ENCODE measurements at places on chromosomes 3 and 15. TPM values are rescaled to one million over a fixed set of nuclear protein-coding genes. Genes with fewer than 3 reads are reported as not detected.

DNA sequence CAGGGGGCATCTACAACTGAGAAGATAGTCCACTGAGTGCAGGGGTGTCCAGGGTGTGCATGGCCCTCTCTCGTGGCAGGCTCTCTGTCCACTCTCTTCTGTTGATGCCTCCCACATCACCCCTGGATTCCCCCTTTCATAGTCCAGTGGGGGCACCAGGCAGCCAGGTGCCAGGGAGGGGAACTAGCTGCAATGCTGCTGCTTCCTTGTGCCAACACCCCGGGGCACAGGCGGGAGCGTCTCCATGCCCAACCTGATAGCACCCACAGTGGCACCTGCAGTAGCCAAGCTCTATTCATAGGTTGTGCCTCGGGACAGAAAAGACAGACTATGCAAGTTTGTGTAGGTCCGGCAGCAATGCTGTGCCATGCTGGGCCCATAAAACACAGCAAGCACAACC, 11.7 kb downstream of the DUOX2 start:
- DNase-seq: no peak

GRCh38 chr15:89203705-89204273, 17.6 kb downstream of the RLBP1 start:
- no peak for DNase-seq

- no peak for DNase-seq
Observed at GRCh38 chr15:47340571-47340920, 376.8 kb upstream of the SEMA6D start.

DNA sequence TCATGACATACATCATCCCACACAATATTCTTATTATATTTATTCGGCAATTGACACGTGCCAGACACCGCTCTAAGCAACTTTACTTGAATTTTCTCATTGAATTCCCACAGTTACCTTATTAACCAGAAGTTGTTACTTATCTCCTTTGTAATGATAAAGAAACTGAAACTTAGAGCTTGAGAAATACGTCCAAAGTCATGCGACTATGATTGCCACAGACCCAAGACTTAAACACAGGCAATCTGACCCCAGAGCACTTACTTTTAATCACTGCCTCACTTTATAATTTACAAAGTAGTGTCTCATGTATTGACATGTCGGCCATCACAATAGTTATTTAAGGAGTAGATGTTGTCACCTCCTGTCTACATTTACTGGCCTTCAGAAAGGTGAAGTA, 64.7 kb downstream of the ATP13A4 start:
- DNase-seq: no peak

Gene ESYT3
- polyA plus RNA-seq: 2.5 TPM

Data from renal pelvis (tissue), 12 donors.